ENCODE measurements at places on chromosomes 1 and 21. TPM values are rescaled to one million over a fixed set of nuclear protein-coding genes. Genes with fewer than 3 reads are reported as not detected.

DNA sequence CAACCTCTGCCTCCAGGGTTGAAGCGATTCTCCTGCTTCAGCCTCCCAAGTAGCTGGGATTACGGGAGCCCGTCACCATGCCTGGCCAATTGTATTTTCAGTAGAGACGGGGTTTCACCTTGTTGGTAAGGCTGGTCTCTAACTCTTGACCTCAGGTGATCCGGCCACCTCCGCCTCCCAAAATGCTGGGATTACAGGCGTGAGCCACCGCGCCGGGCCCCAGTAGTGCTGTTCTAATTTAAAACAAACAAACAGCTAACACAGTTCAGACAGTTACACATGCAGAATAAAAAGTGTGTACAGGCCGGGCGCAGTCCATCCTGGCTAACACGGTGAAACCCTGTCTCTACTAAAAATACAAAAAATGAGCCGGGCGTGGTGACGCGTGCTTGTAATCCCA is 35.6 kb upstream of the OPRD1 start:
- peak; percentile 58 for DNase-seq

DNA sequence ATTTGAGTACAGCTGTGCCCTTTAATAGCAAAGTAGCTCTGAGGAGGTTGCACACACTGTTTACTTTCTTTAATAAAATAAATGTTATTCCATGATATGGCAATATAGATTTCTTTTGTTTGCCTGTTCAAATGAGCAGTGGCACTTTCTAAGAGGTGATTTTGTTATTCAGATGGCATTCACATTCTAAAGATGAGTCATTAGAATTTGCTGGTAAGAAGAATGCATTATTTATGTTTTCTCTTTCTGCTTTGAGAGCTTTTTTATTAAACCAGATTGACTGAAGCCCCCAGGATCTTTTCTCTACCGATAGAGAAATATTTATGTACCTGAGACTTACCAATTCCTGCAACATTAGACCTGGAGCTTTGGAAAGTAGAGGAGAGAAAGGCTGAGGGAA is 11.2 kb upstream of the LEPR start:
- DNase-seq = no peak

DNA sequence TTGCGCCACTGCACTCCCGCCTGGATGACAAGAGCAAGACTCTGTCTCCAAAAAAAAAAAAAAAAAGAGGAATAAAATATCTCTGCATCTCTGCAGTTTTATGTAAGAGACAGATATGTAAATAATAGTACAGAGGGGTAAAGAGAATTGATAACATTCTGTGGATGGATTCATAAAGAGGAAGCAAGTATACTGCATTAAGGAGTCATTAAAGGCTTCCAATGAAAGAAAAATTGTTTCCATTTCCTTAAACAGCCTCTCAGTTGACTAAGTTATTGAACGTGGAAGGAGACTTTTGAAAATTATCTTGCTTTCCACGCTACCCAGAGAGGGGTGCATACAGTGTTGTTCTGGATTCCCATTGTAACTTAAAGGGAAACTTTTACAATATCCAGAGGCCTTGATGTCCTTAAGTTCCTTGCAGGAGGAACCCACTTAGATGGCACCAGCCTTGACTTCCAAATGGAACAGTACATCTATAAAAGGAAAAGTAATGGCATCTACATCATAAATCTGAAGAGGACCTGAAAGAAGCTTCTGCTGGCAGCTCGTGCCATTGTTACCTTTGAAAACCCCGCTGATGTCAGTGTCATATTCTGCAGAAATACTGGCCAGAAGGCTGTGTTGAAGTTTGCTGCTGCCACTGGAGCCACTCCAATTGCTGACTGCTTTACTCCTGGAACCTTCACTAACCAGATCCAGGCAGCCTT is 13.8 kb downstream of the CEP350 start:
- DNase-seq = no peak

GRCh38 chr1:26544126-26544525 is 14.6 kb downstream of the RPS6KA1 start:
- no peak for DNase-seq

DNA sequence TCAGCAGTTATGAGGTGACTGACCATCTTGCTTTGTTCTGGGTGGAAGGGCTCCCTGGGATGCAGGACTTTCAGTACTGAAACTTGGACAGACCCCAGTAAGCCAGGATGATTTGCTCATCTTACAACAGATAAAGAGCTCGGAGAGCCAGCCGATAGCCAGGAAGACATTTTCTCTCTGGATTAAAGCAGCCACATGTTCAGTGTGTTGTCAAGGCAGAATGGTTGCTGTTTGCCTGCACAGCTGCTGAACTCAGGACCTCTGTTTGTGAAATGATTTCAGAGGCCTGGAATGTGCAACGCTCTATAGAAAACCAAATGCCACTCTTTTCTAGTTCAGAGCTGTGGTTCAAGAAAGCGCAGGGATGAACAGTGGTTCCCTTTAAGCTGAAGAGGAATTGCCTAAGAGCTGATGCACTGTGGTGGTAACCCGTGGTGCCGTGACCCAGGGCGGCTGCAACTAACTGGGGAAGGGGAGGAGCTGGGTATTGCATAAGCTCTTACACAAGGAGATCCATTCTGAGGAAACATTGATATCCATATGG is 40.7 kb downstream of the CASQ2 start:
- DNase-seq = peak; percentile 91

DNA sequence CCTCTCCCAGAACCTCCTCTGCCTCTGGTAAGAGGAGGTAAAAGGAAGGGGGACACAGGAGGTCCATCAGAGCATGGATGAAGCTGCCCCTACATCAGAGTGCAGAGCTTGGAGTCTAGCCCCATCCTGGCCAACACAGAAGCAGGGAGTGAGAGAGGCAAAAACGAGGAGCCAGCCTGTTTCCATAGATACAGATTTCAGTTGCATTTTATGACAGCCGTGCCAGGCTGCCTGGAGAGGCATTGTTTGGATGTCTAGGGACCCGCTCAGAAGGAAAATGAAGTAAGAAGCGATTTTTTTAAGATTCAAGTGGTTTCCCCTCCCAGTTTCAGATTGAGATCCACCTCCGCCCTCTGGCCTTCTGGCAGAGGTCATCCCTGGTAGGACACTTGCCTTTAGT is 11.5 kb upstream of the GJA8 start:
- DNase-seq = no peak

DNA sequence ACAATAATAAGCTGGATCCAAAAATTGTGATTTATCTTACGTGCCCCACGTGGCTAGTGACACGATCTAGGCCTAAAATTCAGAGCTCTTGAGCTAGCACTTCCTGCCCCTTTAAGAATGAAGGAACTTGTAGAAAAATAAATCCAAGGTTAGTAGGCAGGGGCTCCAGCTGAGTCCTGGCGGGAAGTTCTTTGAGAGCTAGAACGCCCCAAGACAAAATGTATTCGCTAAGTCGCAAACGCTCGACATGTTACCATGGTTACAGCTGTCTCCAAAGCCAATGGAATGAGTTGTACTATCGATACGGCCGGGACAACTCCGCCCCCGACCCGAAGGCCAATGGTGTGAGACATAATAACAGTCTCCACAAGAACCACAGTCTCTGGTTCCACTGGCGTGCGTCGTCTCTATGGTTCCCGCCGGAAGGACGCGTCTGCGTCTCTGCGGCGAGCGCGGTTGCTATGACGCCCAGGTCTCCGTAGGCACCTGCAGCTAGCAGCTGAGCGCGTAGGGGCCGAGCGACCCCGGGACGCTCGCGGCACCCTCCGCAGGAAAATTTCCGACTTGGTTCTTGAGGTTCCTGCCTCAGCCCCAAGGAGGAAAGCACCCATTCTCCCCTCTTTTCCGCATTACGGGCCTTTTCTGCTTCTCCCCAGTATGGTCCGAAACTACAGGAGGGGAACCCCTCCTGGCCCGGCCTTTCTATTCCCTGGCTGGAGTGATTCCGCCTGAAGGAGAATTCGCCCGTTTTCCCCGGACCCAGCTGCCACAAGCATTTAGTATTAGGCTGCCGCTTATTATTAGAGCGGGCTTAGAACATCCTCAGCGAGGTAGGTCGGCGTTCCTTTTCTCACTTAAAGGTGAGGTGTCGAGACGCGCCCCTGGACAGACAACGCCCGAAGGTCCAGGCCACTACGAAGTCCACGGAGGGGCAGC is at the start of gene CCDC30:
TSS of gene CCDC30 (plus strand) at position 459 of the 936 bp plus-strand sequence. CDS start 17,266 bp downstream, outside the sequence.
- peak; percentile 98 for DNase-seq

MIS18A gene
- 4.3 TPM for total RNA-seq

OR2T33 gene
- total RNA-seq = not detected

ANKRD65 gene
- 2.4 TPM for total RNA-seq

CD1D gene
- total RNA-seq = 1.4 TPM

WNT3A gene
- not detected for total RNA-seq

RGS16 gene
- total RNA-seq = 6.9 TPM

PADI3 gene
- not detected for total RNA-seq

CLCA4 gene
- total RNA-seq = not detected

Data from posterior vena cava (tissue), 2 donors.